ENCODE measurements at places on chromosomes 11 and 22. TPM values are rescaled to one million over a fixed set of nuclear protein-coding genes. Genes with fewer than 3 reads are reported as not detected.

SLC22A8 gene
- not detected for total RNA-seq

PATE2 gene
- not detected for total RNA-seq

CADM1 gene
- 2.2 TPM for total RNA-seq

PPARA gene
- total RNA-seq = 8.4 TPM

SLC1A2 gene
- under 0.01 TPM for total RNA-seq

MUC5AC gene
- total RNA-seq = not detected

OR52E1 gene
- total RNA-seq = not detected

MED17 gene
- 20.5 TPM for total RNA-seq

NXPE2 gene
- total RNA-seq = not detected

CLDN5 gene
- total RNA-seq = 0.50 TPM

PLEKHA7 gene
- 3.1 TPM for total RNA-seq

HEPN1 gene
- not detected for total RNA-seq

OR4A47 gene
- total RNA-seq = not detected

RHOG gene
- 52.5 TPM for total RNA-seq

C11orf16 gene
- total RNA-seq = not detected

Measured in bronchus fibroblast of lung (primary cell).